ENCODE measurements at places on chromosomes 1 and 21.
A peak's percentile ranks its signal among the peaks of the same experiment; 100 is the strongest.

DNA sequence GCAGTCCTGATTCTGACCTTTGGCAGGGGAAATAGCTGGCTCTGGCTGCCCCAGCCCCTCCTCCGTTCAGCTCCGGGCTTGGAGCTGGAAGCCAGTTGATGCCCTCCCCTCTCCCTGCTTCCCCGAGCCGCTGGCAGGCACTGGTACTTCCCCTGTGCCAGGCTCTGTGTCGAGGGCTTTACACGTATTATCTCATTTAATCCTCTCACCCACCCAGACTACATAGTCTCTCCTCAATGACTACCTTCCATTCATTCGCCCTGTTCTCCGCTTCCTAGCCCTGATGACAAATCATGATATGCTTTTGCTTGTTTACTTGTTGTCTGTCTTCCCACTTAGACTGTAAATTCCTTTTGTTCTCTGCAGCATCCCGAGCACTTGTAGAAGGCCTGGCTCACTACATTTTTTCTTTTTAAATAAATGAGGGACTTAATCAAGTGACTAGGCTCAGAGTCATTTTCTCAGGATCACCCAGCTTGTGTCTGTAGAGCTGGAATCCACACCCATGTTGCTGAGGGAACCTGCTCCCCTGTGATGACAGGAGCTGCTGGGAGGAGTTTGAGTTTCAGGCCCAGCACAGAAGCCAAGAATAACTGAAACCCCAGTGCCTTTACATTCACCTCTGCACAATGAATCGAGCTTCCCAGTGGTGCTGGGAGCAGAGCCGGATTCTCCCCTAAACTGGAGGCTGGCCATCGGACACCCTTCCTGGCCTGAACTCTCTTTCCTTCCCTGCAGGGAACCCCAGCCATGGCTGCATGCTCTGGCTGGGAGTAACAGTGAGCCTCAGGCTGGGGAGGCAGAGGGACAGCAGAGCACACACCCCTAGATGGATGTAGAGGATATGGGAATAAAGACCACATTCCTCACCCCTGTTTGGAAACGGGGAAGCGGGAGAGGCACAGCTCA is 58.3 kb downstream of the UBIAD1 start:
- DNase-seq = no peak

GRCh38 chr1:77065693-77066342 is 153.4 kb downstream of the PIGK start:
- no peak for DNase-seq

GRCh38 chr1:230788561-230789275 is 41.5 kb downstream of the CAPN9 start:
- no peak for DNase-seq

DNA sequence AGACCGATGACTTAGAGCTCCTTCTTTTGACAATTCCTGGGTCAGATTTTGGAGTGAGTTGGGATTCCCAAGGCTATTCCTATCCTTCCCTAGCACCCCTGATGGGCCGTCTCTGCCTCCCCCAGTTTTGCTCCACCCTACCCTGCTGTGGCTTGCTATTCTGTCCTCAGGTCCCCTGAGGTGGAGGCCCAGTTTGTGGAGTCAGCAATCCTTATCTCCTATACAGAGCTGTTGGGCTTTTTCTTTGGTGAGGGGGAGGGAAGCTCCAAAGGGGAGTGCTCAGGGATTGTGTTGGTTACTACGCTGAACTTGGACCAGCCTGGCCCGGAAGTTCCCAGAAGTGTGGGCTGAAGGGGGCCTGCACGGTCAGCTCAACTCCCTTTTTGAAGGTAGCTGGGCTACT is 7.6 kb downstream of the SESN2 start:
- no peak for DNase-seq

DNA sequence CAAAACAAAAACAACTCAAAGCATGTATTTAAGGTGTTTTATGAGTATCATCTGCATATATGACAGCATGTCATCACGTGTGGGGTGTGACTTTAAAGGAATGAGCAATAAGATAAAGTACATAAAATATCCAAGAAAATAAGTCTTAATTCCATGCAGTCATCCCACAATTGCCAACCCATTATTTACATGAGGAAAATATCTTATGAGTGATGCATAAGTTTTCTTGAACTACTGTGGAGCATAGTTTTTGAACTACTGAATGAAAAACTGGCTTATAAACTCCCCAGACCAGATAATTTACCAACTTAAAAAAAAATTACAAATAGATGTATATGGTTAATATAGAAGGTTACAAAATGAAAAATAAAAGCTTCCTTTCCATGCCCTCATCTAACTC is 29.7 kb upstream of the MTMR11 start:
- DNase-seq = no peak

- no peak for DNase-seq
These were observed 2.6 kb upstream of the HDAC1 start for GRCh38 chr1:32289256-32289655.

DNA sequence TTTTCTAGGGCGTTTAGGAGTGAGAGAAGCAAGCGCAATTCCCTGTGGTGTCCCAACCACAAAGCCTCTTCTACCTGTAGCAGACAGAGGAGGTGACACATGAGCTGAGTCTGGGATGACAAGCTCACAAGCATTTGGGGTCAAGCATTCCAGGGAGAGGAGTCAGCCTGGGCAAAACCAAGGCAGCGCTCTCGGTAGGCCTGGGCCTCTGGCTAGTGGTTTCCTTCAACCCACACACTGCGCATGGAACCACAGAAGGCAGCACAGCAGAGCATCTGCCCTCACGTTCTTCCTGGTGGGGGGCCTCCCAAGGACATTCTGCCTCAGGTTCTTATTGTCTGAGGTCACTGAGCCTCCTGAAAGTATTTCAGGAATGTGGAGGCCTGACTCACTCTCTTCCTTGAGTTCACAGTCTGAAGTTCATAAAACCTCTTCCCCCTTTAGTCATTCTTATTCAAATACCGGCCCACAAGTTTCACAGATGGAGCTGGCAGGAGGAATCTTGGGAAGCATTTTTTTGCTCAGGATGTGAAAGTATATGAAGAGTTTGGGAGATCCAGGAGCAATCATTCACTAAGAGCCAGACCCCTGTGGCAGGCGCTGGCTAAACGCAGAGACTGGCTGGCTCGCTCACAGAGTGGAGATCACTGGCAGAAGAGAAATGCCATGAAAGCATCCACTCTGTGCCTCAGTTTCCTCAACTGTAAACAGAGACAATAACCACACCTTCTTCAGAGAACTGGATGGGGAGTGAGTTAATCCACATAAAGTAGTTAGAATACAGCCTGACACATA is 26.8 kb downstream of the CCN1 start:
- DNase-seq = no peak

- DNase-seq = no peak
These were observed 110.0 kb downstream of the ASTN1 start for GRCh38 chr1:177054542-177054941.

DNA sequence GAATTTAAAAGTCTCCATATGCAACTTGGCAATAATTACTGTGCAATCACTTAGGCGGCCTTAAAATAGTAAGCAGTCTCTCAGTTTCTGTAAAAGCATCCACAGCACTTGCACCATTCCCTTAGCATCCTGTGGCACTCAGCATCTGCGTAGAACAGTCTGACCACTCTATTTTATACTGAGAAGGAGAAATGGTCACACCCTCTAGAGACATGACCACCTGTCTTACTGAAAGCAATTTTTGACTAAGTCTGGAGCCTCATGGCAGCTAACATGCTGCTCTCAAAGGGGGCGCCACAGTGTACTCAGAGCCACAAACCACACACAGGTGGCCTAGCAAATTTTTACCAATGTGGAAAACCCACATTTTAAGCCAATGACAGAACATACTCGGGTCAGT is 62.0 kb downstream of the KCNK1 start:
- DNase-seq = no peak

DNA sequence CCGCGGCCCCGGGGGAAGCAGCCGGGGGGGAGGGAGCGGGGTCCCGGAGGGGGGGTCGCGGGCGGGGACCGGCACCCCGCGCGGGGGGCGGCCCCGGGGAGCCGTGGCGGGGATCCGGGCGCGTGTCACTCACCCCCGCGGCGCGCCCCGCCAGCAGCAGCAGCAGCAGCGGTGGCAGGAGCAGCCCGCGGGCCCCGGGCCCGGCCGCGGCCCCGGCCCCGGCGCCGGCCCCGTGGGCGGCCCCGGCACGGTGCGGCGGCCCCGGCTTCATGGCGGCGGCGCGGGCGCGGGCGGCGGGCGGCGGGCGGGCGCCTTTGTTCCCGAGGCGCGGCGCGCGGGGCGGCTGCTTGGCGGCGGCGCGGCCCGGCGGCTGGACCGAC is 252 bp downstream of the SDC3 start:
- no peak for DNase-seq

- no peak for DNase-seq
These were observed 21.6 kb downstream of the EPHA2 start for GRCh38 chr1:16134066-16134801.

DNA sequence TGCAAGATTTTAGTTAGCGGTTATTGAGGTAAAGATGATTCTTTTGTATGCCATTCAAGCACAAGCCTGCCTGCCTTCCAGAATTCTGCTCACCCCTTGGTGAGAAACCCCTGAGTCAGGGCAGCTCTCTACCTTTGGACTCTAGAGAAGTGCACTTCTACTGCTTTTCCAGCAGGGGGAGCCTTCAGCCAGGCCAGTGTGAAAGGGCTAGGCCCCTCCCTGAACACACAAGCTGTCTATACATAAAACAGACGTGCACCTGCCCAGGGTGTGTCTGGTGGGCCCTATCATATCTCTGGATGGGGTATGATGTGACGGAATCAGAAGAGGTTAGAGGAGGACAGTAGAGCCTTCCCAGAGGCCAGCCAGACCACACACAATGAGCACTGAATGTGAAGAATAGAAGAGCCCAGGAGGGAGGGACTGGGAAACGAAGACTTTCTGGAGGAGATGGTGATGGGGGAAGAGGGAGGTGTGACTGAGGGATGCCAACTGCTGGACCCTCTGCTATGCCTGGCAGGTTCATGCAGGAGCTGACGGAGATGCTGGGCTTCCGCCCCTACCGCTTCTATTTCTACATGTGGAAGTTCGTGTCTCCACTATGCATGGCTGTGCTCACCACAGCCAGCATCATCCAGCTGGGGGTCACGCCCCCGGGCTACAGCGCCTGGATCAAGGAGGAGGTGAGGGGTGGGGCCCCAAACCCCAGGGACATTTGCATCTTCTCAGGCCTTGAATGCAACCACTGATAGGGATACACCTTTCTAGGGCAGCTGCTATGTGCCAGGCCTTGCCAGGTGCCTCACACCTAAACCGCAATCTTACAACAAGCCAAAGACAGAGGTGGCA is 13.0 kb upstream of the KCNC4 start:
- peak; percentile 39 for DNase-seq

- no peak for DNase-seq
These were observed 147.5 kb downstream of the FOXD2 start for GRCh38 chr1:47585141-47585902.

- no peak for DNase-seq
These were observed 91.1 kb downstream of the NPHP4 start for GRCh38 chr1:5901150-5901549.

- DNase-seq = no peak
These were observed 36.1 kb downstream of the CCDC185 start for GRCh38 chr1:223429313-223429731.

- DNase-seq = no peak
These were observed 16.5 kb downstream of the CTSS start for GRCh38 chr1:150748878-150749719.

GRCh38 chr1:173946380-173946921 is 29.3 kb upstream of the SERPINC1 start:
- no peak for DNase-seq

DNA sequence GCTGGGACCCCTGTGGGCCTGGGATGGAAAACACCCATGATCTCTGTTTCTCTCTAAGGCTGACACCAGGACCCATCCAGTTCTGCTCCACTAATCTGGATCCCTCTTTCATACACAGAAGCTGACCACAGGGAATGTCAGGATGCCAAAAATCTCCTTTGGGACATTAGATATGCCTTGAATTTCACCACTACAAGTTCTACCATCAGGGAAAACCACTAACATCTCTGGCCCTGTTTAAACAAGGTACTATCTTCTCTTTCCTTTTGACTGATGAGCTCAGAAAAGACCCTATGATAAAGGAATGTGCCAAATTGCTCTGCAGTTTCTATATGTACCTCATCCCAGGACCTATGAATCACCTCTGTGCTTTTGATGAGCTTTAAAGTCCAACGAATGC is 10.2 kb upstream of the PLXNA2 start:
- DNase-seq = no peak

GRCh38 chr1:206510371-206510770 is 3.0 kb downstream of the RASSF5 start:
- no peak for DNase-seq

DNA sequence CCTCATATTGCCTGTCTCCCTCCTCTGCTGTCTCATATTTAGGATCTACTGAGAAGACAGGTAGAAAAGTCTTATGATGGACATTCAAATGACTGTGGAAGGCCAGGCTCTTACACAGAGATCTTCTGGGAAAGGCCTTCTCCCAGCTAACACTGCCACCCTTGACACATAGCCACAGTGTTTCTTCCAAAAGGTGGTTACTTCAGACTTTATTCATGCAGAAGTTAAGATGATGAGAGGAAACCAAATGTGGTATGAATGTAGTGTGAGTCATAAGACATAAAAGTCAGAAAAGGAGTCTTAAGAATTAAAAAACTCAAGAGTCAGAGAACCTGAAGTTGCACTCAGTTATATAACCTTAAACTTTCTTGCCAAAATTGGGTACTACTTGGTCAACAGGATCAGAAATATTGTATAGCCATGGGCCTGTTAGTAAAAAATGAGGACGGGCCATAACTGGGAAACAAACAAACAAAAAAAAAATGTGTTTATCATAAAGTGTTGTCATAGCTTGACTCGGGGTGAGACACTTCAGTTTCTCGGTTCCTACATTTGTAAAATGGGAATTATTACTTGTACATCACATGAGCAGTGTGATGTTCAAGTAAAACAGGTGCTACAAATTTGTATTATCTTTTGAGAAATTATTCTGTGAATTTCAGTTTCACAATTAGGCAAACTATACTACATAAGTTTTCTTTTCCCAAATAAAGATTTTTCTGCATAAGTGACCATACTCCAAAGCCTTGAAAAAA is 1.2 kb upstream of the DENND1B start:
- no peak for DNase-seq

DNA sequence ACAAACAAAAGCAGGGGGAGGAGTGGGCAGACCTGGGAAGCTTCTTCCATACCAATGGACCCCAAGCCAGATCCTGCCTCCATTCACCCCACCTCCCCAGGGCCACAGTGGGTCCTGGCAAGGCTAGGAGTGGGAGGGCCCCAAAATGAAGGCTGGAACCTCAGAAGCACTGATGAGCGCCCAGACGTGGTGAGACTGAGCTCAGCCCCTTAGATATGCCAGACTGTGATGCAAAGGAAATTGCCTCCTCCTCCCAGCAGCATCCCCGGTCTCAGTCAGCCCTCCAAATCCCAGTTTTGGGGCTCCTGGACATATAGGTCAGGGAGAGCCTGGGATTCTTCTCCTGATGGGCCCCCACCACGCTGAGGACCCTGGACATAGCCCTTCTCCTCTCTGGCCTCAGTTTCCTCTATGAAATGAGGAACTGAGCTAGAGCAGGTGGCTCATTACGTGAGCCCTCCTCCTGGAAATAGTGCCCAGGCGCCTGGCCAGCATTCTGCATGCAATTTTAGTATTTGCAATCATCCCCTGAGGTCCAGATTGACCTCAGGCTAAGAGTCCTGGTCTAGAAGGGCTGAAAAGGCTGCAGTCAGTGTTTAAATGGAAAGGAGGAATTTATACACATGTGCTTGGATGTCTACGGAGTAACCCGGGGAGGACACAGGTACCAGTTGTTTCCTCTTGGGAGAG is 33.5 kb downstream of the RHBG start:
- DNase-seq = no peak
